Endothelial cell (in vitro differentiated cells): ENCODE measurements at places on chromosomes 13 and 19. TPM values are rescaled to one million over a fixed set of nuclear protein-coding genes. Genes with fewer than 3 reads are reported as not detected.
A peak's percentile ranks its signal among the peaks of the same experiment; 100 is the strongest.

DNA sequence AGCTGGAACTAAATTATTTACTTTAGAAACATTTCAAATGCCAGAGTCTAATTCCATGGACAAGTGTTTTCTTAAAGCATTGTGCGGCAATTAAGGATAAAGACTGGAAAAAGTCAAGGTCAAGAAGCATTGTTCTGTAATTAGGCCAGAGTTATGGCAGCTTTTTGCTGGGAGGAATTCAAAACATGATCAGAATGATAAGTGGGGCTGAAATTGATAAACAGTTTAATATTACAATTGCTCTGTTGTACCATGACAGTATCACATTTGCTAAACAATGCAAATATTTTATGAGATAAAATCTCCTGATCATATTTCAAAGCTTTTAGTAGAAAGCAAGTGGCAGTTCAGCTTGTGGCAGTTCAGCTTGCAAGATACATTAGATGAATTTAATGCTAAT is 513.7 kb downstream of the GPC6 start:
- no peak for DNase-seq

GRCh38 chr13:80239571-80240255 is 101.2 kb downstream of the SPRY2 start:
- DNase-seq: no peak

Gene APC2
- total RNA-seq: 1.9 TPM

DNA sequence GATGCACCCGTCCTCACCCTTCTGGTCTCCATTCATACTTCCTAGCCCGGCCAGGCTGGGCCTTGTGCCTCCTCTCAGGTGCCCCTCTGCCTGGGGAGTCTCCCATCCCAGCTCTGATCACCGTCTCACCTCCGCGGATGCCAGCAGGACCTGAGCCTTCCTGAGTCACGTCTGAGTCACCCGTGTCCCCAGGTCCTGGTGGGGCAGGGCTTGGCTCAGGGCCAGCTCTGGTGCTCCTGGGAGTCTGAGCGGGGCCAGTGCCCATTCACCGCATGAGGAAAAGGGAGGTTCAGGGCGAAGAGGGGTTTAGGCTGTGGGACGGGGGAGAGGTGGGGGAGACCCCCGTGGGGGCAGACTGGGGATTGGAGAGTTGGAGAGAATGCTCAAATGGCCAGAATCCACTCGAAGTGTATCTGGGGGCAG is 593 bp downstream of the ATP8B3 start:
- DNase-seq: no peak

Gene MIR17HG
- 3.3 TPM for total RNA-seq

DNA sequence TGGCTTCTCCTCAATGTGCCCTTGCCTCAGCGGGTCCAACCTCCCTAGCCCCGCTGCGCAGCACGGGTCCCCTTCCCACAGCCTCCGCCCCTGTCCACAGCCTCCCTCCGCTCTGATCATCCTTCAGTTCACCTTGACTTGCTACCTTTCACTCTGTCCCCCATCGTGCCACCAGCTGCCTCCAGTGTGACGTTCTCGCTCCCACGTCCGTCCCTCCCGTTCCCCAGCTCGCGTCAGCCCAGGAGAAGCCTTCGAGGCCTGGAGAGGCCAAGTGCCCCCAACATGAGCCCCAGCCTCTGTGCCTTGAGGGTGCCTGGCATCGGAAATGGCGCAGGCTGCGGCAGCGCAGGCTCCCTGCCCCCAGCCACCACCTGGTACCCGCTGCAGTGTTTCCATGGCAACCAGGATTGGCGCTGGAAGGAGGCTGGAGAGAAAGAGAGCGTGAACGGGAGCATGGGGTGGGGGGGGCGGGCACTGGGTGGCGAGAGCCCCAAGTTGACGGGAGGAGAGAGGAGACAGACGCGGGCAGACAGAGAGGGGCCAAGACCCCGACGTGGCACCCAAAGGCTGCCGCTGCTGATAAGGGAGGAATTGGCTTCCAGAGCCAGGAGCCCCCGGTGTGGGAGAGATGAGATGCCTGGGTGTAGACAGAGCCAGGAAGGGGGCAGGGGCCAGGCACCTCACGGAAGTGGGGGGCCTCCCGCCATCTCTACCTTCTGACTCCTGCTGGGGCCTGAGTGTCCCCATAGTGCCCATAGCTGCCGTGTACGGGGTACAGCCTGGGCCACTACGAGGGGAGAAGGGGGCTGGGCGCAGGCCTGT is 844 bp upstream of the ASPDH start:
- DNase-seq: no peak

Gene ZDHHC20
- 72.5 TPM for total RNA-seq

DNA sequence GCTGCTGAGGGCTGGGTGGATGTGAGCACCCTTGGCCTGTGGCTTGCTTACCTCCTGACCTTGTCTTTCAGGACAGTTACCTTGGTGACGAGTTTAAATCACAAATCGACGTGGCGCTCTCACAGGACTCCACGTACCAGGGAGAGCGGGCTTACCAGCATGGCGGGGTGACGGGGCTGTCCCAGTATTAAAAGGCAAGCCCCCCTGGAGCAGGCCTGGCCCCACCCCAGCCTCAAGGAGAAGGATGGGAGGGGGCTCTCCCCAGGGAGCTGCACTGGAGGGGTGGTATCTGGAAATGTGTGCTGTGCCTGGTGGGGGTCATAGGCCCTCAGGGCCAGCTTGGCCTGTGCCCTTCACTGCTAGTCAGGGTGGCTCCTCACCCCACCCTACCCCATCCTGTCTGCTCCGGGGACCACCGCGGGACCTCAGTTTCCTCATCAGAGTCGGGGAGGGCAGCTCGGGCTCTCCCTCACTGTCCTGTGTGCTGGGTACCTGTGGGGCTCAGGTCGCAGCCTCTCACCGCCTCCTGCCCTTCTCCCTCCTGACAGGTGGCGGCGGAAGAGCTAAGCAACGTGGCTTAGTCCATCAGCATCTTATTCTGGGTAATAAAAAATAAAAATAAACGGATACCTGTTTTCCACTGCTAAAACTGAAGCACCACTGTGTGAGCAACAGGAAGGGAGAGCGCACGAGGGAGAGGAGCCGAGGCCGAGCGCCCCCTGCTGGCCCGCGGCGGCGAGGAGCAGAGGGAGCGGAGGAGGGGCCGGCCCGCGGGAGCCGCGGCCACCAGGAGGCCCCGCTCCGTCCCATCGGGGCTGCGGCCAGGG is 29.8 kb downstream of the CERS1 start:
- peak; percentile 88 for DNase-seq

DNA sequence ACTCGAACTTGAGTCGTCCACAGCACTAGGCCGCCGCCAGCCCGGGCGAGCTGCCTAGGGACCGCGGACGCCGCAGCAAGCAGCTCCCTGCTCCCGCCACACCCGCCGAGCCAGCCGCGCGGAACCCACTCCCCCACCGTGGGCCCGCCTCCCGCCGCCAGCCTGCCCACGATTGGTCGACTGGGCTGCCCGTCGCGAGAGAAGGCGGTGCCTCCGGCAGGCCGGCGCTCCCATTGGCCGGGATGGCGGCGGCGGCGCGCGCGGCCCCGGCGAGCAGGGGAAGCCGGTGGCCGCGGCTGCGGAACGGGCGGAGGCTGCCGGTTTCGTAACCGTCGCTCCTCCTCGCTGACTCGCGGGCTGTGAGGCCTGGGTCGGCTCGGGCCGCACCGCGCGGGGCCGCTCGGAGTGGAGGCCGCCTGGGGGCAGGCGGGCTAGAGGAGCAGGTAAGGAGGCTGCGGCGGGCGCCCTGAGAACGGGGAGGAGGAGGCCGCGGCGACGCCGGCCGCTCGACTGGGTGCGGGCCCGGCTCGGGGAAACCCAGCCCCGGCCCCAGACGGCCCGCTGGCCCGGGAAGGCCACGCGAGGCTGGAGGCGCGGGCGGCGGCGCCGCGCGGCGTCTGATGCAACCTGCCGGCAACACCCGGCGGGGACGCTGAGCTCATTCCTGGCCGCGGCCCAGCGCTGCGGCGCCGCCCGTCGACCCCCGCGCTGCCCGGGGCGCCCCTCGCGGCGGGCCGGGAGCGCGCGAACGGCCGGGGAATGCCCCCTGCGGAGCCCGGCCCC is at the start of gene CEBPG:
CEBPG (plus strand) TSS at position 257 of the 783 bp plus-strand sequence. CDS start 5,531 bp downstream, outside the sequence.
- DNase-seq: peak; percentile 99

- DNase-seq: no peak
These were observed 29.9 kb upstream of the FAM124A start for GRCh38 chr13:51192348-51192747.

Gene C5AR2
- 0.59 TPM for total RNA-seq

DNA sequence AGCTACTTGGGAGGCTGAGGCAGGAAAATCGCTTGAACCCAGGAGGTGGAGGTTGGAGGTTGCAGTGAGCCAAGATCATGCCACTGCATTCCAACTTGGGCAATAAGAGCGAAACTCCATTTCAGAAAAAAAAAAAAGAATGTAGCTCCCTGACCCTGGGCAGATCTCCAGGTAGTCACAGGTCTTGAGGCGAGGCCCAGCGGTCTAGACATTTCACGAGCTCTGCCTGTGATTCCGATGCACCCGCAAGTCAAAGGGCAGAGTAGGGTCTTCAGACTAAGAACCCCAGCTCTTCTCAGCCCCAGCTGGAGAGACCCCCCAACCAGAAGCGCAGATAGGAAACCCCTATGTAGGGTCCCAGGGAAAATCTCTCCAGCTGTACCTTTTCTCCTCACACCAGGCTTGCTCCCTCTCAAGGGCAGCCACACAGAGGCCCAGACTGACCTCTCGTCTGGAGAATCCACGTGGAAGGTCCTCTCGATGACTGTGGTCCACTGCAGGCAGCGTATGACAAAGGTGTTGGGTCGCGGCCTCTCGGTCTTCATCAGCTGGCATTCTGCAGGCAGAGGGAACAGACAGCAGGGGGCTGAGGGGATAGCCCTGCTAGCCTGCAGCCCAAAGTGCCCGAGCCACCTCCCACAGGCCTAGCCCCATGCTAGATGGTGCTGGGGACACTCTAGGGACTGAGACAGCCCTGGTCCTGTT is 28.4 kb upstream of the CCNP start:
- DNase-seq: no peak

DNA sequence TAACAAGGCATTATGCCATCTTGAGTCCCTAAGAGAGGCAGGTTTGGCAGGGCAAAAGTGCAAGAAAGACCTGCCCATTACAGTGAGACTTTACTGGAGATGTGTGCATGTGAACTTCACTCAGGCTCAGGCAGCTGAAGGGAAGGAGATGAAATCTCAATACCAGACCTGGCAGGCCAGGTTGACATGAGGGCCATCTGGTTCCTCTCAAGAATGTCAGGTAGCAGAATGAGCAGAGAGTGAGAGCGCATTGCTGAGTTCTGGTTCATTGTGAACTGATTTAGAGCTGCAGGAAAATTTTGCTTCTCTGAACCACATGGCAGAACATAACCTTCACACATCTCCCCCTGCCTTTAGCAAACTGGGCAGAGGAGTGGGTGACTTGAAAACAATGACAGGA is 406.3 kb downstream of the GPC5 start:
- DNase-seq: no peak

GRCh38 chr19:34165295-34165738 is 7.0 kb upstream of the LSM14A start:
- DNase-seq: no peak

Gene DNM2
- 184 TPM for total RNA-seq

DNA sequence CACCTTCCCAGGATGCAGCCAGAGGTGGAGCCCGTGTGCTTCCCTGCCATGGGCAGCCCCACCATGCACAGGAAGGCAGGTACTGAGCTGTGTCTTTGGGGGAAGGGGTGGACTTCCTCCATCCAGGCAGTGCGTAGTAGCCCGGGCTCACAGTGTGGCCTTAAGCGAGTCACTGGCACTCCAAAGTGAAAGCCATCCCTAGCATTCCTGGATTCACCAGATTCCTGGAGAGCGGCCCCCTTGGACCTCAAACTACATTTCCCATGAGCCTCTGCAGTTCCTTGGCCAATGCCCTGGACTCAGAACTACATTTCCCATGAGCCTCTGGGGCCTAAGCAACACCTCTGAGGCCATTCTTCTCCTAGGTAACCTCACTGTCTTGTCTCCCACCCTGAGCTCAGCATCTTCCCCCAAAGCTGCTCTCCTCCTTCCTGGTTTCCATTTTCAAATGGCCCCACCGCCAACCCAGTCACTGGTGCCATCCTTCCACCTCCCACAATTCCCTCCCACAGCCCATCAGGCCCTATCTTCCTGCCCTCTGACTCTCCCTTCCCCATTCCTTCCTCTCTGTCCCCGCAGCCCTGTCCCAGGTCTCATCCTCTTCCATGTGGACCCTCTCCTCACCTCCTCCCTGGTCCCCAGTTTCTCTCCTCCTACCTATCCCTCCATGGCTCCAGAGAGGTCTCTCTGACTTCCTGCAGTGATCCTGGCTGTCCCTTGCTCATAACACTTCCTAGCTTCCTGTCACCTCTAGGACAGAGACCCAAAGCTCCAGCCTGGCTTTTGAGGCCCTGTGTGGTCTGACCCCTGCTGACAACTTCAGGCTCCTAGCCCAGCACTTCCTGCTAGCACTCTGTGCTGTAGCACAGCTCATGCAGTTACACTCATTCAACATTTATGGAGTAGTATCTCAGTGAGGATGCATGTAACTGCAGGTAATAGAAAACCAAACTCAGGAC is at the start of gene C19orf81:
C19orf81 (plus strand) TSS at position 13 of the 959 bp plus-strand sequence; CDS start at position 13, 0 bp downstream.
- no peak for DNase-seq

GRCh38 chr13:55087085-55087484 is 2053.6 kb upstream of the PRR20A start:
- DNase-seq: no peak

- DNase-seq: no peak
These were observed 11.6 kb downstream of the OXGR1 start for GRCh38 chr13:96982672-96983071.

Gene ZIM2
- not detected for total RNA-seq

- DNase-seq: no peak
These were observed 184.0 kb upstream of the RFC3 start for GRCh38 chr13:33633701-33634545.

Gene NLRP4
- not detected for total RNA-seq

DNA sequence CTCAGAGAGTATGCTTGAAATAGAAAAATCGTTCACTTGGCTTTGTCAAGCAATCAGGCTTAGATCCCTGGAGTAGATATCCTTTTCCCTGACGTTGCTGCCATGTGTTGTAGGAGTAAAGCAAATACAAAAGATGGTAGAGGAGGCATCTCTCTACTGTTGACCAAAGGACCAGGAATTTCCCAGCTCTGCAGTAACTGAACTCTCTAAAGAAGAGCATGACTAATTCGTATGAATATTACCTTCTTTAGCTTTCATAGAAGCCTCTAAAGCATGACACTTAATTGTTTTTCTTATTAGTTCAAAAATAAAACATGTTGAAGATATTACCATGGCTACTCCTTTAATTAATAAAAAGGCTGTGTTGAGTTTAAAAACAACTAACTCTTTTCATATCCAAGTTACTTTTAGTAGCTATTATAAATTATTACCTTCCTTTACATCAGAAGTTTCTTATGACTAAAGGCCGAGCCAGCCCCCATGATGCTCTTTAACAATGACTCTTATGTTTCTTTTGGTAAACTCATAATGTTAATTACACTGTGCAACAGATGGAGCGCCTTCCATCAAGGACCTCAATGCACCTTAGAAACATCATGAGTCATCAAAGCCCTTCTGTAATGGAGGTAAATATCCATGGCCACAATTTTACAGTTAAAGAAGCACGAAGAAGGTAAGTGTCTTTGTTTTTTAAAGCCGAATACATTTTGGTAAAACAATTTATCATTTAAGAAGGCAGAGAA is 352.4 kb downstream of the KLF5 start:
- DNase-seq: no peak

DNA sequence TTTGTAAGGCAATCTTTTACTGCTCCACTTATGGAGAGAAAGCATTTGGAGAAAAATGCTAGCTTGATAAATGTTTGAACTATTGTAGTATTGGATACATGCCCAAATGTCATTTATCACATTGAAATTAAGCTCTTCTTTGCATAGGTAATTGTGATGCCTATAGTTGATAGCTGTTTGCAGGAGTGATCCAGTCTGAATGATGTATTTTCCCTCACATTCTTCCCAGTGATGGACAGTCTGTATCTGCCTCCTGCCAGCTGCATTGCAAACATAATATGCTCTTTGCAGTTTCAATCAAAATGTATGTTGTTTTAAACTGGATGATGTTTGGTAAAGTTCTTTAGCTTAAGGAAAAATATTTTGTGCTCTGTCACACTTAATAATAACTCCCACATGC is 89.8 kb downstream of the EDNRB start:
- no peak for DNase-seq
